ENCODE measurements at places on chromosomes 6 and 20. TPM values are rescaled to one million over a fixed set of nuclear protein-coding genes. Genes with fewer than 3 reads are reported as not detected.

- no peak for DNase-seq
Observed at GRCh38 chr6:144804246-144804790, 519.2 kb downstream of the UTRN start.

- DNase-seq, result no peak
Observed at GRCh38 chr6:2871953-2872352, 30.3 kb upstream of the SERPINB1 start.

DNA sequence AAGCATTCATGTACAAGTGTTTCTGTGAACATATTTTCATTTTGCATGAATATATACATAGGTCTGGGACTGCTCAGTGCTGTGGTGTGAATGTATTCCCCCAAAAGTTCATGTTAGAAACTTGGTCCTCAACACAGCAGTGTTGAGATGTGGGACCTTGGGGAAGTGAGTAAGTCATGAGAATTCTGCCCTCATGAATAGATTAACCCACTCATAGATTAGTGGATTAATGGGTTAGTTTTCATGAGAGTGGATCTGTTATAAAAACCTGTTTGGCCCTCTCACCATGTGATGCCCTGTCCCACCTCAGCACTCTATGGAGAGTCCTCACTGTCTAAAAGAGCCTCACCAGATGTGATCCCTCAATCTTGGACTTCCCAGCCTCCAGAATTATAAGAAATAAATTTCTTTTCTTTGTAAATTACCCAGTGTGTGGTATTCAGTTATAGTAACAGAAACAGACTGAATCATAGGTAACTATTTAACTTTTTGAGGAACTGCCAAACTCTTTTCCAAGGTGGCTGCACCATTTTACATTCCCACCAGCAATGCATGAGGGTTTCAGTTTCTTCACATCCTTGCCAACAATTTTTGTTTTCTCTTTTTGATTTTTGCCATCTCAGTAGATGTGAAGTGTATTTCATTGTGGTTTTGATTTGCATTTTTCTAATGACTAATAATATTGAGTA, 45.3 kb downstream of the QRSL1 start:
- DNase-seq, result no peak

The SRMS gene
- total RNA-seq, result not detected

The ID1 gene
- 62.3 TPM for total RNA-seq

DNA sequence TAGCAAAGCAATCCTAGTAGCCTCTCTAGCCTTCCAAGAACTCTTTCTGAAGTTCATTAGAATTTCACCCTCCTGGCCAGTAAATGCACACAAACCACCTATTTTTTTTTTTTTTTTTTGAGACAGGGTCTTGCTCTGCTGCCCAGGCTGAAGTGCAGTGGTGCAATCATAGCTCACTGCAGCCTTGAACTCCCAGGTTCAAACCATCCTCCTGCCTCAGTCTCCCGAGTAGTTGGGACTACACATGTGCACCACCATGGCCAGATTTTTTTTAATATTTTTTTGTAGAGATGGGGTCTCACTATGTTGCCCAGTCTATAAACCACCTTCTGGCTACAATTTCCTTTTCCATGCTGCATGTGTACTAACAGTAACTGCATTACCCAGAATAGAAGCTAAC, 301.3 kb downstream of the ZNF217 start:
- no peak for DNase-seq

GRCh38 chr6:135887069-135887468, 35.6 kb downstream of the PDE7B start:
- no peak for DNase-seq

The MAK gene
- total RNA-seq, result not detected

DNA sequence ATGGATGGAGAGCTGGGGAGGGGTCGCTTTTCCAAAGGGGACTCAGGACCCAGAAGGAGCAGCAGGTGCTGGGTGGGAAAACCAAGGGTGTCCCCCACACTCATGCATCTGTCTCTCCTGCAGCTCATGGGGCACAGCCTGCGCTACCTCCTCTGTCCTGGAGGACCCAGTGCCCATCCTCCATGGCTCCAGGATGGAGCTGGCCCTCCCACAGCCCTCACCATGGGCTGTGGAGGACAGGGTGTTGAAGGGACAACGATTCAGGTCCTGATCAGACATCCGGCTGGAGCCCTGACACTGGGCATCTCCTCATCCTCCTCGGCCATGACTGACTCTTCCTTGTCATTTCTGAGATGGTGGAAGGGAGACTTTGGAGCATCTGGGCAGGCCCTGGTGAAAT, 97.9 kb upstream of the SULF2 start:
- DNase-seq, result no peak

All from fibroblast of the aortic adventitia (primary cell).